ENCODE measurements at places on chromosomes 4 and X.

GRCh38 chr4:8210010-8210409 lies 10.9 kb downstream of the SH3TC1 start:
- DNase-seq, result no peak

DNA sequence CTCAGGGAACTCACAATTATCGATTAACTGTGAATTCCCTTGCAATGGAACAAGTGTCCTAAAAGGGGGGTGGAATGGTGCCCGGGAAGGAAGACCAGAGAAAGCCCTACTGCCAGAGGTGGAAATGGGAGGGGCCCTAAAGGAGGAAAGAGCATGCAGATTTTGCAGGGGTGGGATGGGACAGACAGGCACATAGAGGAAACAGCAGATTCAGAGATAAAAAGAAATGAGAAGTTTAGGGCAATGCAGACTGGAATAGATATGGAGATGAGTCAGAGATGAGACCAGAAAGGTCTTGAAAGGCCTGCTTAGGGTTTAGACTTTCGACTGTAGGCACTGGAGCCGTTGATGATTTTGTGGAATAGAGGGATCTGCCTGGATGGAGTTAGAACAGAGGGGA lies 57.4 kb upstream of the PITX2 start:
- no peak for DNase-seq

GRCh38 chr4:136113921-136114320 lies 1418.4 kb downstream of the PCDH18 start:
- DNase-seq, result no peak

- no peak for DNase-seq
Measured at GRCh38 chrX:54894159-54894558, 26.5 kb upstream of the TRO start.

GRCh38 chr4:174828845-174829701 lies at the start of gene GLRA3:
Gene GLRA3 (minus strand): TSS chr4:174829247. CDS start chr4:174828811, 436 bp downstream.
- DNase-seq, result peak; percentile 2

DNA sequence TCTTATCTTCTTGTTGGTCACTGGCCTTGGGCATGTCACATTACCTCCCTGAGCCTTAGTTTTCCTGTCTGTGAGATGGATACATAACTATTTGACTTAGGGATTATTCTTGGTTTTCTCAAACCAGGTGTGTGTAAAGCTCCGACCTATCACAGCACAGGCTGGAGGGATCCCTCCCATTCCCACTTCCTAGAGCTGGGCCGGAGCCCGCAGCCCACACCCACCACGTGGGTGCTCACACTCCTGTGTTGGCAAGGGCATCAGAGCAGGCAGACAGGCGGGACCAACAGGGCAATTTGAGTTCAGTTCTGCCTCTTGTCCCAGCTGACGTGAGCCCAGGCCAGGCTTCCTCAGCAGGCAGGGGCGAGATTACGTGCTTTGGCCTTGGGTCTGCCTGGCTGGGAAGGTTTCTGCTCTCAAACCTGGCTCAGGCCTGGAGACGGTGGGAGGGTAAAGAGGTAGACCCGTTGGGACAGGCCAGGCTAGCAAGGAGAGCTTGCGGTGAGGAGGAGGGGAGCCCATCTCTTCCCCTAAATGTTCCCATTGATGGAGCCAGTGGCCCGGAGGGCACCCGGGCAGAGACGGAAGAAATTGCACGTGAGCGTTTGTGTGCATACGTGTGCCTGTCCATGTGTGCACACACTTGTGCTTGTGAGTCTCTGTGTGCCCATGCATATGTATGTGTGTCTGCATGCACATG lies 734 bp upstream of the SH3TC1 start:
- DNase-seq, result no peak

- no peak for DNase-seq
Measured at GRCh38 chr4:4269856-4270255, 20.1 kb downstream of the LYAR start.

GRCh38 chr4:99323756-99324155 lies 2.6 kb upstream of the ADH1B start:
- no peak for DNase-seq

DNA sequence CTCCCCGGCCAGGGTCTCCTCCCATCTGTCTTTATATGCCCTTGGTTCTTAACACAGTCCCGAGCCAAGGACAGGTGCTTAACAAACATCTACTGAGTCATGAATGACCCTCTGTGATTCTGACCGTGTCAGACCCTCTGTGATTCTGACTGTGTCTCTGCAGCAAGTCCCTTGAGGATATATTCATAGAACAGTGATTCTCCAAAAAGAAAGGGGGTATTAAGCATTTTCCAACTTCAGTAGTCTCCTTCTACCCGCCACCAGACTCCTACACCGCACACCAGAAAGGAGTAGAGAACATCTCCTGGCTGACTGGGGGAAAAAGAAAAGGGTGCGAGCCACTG lies 13.6 kb downstream of the ACSL1 start:
- DNase-seq, result no peak

DNA sequence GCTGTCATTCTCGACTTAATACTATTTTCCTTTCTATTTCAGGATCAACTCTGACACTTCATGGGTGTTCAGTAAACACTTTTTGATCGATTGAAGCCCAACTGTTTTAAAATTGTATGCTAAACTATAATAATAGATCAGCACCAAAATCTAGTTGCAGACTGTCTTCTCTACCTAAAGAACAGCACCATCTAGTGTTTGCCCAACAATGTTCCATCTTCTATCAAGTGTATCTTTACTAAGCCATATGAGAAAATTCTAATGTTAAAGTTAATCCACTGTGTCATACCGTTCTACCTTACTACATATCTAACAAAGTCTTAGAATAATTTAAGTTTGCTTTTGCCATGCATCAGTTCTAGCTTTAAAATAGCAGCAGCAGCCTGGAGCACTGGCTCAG lies 113.0 kb upstream of the PRDX4 start:
- DNase-seq, result no peak

DNA sequence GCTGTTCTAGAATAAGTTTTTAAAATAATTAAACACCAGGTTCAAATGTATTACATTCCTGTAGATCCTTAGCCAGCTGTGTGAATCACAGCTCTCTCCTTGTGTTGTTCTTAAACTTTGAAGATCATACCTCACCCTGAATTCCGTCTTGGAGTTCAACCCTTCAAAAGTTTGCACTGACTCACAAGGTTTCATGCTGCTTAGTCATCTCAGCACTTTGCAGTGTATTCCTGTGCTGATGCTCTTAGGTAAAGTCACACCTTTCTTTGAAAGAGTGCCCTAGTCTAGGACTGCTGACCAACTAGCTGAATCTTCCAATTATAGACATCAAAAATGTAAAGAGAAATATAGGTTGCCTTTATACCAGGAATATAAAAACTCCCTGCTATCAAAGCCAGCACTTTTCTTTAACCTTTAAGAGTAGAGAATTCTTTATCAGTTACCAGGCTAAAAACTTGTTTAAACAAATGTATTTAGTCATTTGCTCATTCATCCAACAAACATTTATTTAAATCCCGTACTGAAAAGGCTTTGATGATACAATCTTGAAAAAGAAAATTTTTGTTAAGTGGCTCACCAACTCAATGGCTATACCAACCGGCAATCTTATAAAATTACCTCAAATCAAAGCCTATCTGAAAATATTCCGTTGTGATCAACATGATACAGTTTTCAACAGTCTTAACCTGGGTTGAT lies 169.7 kb downstream of the RAP1GDS1 start:
- DNase-seq, result no peak

Measured in GM12864 (cell line).